ENCODE measurements at places on chromosomes 7 and 10.

DNA sequence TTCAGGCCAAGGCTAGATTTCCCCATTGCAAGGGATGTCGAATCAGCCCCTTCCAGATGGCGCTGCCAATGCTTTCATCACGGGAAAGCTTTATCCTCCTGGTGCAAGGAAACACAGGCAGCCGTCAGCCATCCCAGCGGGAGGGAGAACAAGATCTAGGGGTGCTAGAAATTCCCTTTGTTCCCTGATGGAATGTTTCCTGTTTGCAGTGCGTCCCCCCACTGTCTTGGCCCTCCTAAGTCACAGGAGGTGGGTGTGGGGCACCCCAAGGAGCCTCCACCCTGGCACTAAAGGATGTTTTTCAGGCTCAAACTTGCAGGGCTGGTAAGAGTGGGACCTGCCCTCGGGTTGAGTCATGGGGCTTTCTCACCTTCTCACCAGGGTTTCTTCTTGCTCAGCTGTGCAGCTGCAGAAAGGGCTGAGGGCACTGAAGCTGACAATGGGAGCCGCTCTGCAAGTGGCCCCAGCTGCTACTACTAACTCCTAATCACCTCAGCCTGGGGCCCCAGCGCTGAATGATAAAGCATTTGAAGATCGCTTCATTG lies 103.6 kb downstream of the PRPF18 start:
- DNase-seq = no peak

DNA sequence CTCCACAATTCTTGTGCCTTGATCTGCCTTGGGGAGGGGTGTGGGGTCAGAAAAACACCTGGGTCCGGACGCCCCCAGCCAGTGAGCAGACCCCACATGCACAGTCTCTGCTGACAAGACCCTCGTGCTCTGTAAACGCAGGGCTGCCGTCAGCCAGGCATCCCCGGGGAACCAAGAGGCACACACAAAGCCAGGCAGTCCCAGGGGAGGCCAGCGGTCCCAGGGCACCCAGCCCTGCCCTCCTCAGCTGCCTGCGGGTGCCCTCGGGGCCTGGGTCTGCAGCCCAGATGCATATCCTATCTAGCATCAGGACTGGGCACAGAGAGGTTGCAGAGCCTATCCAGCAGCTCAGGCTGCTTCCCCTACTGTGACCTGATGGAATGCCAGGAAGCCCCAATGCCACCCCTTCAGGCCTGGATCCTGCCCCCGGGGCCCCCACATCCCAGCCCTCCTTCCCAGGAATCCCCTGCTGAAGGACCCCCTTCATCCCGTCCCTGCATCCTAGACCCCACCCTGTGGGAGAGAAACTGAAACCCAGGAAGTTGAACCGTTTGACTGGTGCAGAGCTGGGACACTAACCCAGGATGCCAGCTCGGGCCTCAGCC lies 92.4 kb downstream of the MICALL2 start:
- DNase-seq = no peak

DNA sequence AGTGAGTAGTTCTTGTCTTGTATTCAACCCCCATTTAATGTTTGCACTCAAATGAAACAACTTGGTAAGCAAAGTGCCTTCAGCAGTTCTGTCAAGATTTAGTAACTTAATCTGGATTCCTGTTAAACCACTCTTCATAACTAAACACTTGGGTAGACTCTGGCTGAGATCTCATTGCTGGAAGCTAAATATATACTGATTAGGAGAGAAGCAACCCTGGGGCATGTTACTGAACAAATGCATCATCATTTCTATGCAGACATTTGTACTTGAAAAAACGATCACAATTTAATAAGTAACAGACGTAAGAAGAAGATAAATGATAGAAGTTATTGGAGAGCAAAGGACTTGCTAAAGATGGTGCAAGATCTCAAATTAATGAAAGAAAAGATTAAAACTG lies 308.4 kb upstream of the POM121L12 start:
- DNase-seq = no peak

GRCh38 chr7:47474937-47475879 lies 106.7 kb downstream of the TNS3 start:
- DNase-seq = peak; percentile 92

DNA sequence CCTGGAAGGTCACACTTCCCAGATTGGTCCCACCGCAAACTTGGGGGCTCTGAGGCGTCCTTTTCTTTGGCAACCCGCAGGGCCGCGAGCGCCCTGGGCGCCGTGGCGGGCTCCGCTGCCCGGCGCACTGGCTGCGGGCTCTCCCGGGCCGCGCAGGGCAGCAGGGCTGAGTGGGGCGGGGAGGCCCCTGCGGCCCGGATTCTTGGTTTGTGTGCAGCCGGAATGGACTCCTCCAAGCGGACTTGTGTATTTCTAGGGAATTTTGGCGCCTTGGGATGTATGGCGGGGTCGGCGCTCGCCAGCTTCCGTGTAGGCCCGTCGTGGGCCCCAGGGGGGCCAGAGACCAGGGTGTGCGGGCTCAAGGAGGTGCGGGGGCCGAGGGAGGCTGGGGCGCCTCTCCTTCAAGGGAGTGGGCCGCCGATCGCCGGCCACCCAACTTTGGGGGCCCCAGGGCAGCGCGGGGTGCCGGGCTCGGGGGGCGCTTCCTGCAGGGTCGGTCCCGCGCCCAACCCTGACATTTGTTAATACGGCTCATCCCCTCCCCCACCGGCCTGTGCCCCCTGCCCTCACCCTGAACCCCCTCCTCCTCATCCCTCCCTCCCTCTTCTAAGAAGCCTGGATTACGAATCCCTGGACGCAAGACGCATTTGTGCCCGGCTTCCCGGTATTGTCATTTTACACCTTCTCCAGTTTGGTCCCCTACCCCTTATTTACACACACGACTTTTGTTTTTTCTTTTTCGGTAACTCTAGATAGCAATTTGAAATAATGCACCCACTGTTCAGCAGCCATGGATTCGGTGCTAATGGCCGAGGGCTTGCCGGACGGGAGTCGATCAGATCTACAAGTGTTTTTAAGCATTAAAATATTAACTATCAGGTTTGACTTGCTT lies 2.5 kb downstream of the TCF7L2 start:
- DNase-seq = no peak

DNA sequence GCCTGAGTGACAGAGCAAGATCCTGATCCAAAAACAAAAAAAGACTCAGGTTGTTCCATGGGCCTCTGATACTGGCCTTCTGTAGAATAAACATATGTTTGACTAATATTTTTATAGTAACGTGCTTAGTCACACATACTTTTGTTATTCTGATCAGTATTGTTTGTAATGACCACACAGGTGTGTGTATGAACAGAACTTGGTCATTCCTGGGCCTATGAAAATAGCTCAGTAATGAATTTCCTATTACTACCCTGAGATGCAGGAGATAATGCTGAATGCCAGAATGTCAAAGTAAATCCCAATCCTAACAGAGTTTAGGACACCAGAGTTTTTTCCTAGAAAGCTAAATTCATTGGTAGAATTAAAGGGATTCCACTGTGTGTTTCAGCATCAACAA lies 108.7 kb downstream of the DOCK4 start:
- DNase-seq = no peak

GRCh38 chr10:47256751-47257336 lies 43.2 kb upstream of the GDF10 start:
- peak; percentile 18 for DNase-seq

GRCh38 chr7:150383710-150384397 lies 4.7 kb downstream of the ZNF775 start:
- DNase-seq = no peak

GRCh38 chr7:28759475-28759971 lies 198.6 kb downstream of the TRIL start:
- DNase-seq = no peak

GRCh38 chr7:30911561-30911969 lies at the start of gene AQP1:
TSS of gene AQP1 (plus strand) at chr7:30911853. CDS start at chr7:30911910, 57 bp downstream.
- DNase-seq = no peak

- no peak for DNase-seq
These were observed 80.2 kb downstream of the ZNF37A start for GRCh38 chr10:38174336-38174735.

DNA sequence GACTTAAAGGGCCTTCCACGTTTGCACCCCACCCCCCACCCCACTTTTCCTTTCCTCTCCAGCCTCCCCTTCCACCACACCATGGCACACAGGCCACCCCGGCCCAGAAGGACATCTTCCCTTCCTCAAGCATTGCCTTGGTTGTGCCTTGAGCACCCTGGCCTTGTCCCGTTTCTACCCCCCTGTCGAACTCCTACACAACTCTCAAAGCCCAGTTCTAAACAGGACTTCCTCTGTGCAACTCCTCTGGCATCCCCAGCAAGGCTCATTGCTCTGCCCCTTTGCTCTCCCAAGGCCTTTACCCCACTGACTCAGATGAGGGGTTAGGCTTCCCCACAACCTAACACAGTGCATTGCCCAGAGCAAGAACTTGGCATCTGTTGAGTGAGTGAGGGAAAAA lies 136.1 kb downstream of the HERPUD2 start:
- no peak for DNase-seq

DNA sequence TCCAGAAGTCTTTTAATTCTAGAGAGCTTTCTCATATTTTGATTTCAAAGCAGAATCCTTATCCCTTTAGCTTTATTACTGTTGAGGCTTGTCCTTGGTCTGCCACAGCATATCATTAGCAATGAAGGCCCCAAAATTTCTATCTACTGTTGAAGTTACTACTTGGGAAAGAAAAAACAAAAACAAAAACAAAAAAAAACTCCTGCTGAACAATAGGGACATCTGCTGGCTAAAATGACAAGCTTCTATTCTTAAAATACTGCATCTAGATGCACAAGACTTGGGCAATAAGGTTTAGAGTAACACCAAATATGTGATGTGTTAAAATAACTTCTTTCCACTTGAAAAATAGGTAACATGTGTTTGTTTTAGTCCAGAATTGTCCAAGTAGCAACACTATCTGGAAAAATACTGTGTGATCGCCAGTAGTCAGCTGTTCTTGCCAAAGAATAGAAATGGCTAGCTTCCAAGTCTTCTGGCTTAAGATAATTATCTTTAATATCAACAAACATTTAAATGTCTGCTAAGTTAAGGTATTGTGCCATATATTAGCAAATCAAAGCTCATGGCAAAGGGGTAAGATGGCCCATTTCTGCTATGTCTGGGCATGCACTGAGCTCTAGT lies 3.8 kb upstream of the DMTF1 start:
- no peak for DNase-seq

DNA sequence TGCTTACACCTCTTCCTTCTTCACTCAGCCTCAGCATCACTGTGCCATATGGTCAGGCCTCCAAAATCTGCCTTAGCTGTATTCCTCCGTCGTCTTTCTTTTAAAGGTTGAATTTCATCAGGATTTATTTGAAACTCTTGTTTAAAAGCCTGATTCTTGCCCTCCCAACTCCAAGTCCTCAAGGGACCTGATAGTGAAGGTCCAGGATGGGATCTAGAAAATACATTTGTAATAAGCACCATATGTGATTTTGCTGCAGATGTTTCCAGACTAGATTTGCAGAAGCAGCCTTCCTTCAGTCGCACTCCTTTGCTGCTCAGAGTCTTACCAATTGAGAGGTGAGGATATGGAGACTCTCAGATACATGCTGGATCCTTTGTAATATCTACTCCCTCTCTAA lies 101.0 kb upstream of the ANKRD1 start:
- DNase-seq = no peak

DNA sequence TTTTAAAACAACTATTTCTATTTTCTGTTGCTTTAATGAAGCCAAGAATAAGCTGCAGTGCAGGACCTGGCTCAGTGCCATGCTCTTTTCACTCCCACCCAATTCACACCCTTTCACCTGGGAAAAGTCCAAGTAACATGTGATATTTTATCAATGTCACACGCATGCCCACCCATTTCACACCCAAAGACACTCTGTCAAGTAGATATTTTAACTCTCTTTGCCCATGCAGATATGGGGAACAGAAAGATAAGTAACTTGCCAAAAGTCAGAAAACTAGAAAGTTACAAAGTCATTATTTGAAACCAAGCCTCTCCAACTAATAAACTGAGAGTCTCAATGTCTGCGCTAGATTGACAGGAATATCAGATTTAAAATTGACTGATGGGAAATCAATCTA lies 706.7 kb upstream of the PHF14 start:
- no peak for DNase-seq

GRCh38 chr10:11757454-11757820 lies 15.3 kb downstream of the ECHDC3 start:
- DNase-seq = no peak

GRCh38 chr7:100602889-100603725 lies 944 bp downstream of the PCOLCE start:
- DNase-seq = no peak

DNA sequence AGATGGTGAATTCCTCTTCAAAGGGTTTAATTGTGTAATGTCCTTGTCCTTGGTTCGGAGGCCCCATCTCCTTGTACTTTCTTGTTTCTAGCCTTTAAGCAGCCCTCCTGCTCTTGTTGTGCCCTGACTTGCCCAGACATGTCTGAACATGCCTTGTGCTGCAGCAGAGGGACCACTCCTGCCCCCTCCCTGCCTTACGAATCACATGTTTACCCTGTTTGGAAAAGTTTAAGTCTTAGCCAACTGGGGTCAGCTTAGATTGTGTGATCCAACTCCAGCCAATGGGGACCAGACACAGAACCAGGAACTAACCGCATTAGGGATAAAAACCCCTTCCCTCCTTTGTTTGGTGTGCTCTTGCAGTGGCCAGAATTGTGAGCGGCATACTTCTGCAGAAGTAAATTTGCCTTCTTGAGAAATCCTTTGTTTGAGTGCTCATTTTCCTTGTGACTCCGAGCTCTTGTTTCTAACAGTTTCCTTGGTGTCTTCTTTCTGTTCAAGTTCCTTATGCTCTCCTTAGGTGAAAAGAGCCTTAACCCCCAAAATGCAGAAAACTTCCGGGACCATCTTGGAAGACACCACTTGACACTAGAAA lies 29.4 kb downstream of the CLRN3 start:
- no peak for DNase-seq

DNA sequence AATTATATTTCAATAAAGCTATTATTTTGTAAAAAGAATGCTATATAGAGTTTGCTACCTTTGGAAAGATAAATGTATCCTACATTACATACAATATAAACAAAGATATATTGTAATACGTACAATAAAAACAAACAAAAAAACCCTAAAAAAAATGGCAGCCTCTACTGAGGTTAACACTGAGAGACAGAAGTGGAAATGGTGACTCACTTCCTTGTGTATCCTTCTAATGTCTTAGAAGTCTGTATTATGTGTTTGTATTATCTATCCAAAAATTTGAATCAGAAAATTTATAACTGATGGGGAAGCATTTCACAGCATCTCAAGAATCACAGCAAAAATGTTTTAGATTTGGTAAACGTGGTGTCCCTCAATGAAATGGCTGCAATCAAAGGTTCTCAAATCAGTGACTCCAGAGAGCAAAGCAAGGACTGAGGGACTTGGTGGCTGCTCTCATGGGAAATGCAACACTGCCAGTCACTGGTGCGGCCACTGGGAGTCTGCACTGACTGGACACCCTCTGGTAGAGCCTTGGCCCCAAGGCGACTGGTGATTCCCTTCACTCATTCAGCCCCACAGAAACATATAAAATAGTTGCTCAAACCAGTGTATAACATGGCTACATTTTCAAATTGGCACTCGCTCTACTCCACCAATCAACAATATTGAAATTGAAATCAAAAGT lies 53.8 kb downstream of the PANK1 start:
- DNase-seq = no peak

DNA sequence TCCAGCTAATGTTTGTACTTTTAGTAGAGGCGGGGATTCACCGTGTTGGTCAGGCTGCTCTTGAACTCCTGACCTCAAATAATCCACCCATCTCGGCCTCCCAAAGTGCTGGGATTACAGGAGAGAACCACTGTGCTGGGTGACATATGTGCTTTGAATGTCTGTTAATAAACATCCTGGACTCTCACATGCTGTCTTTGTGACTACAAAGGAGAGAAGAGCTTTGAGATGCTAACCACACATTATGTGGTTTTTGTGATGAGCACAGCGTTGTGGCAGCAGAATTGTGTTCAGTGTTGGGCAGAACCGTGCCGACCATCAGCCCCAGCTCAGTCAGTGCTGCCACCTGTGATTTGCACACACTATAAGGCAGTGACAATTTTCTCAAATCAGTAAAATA lies 500.1 kb upstream of the KLF6 start:
- DNase-seq = no peak

Measured in inflammatory macrophage treated with lipopolysaccharide for 1 hour (primary cell).